ENCODE measurements at places on chromosomes 1 and 21.

GRCh38 chr1:178923512-178923911 lies 52.6 kb upstream of the ANGPTL1 start:
- no peak for DNase-seq

DNA sequence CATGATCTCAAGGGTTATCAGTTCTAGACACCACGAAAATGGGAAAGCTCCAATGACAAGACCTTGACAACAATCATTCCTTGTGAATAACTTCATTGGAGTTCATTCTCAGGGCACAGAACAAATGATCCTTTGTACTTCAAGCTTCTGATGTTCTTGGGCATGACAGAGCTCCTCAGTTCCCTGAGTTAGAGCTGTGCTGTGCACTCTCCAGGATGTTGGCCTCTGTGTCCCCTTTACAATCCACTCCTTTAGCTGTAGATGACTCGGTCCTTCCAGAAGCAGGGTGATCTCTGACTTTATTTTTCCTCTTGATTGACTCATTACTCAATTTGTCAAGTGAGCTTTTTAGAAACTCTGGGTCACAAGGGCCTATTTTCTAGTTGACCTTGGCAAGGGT lies 3.9 kb upstream of the FAM78B start:
- no peak for DNase-seq

GRCh38 chr1:167117225-167117624 lies 23.4 kb downstream of the STYXL2 start:
- no peak for DNase-seq

DNA sequence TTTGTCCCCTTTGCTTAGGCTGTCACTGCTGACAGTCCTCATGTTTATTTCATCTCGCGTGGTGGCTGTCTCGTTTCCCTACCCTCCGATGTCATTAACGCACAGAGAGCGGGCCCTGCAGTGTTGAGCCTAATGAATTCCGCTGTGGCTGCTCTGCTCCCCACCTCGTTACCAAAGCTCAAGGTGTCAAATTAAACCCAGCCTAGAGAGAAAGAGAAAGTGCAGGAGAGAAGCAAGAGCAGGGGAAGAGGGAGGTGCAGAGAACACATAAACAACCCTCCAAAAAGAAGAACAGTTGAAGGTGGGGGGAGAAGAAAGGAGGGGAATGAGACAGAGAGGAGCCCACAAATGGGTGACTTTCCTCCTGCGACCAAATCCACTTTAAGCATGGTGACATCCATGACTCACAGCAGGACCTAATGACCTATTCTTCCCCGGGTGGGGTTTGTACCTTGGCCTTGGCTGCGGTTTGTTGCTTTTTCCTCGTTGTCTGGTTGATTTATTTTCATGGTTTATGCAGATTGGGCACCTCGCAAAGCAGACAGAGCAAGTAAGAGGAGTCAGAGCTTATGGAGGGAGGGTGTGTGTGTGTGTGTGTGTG lies 92.5 kb downstream of the PBX1 start:
- DNase-seq = no peak

DNA sequence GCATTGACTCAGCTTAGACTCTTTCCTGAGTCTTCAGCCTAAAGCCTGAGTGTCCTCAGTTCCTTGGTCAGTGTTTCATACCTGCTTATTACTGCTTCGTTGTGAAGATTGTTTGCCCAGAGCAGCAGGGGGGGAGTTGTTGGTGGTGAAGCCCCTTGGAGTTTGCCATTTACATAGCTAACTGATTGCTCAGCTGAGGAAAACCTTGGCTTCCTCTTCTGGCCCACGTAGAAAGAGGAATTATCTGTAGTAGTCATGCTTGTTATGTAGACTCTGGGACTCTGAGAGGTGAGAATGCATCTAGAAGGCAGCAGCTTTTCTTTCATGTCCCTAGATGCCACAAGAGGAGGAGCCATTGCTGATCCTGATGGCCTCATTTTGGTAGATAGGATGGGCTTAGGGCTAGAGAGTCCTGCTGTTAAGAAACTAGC lies 125.9 kb downstream of the MAST2 start:
- peak; percentile 19 for DNase-seq

DNA sequence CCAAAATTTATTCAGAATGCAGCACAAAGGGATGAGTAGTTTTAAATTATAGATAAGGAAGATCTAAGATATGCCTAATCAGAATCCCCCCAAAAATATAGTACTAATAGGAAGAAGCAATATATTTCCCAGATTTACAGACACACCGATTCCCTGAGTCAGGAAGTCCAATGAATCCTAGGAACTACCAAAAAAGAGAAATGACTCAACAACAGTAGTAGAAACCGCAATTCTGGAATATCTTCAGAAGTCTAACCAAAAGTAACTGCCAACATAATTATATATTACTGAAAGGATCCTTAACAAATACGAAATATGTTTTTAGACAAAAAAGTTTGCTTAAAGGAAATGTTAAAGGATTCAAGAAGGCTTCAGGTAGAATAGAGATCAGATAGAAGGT lies 10.3 kb downstream of the AHCTF1 start:
- DNase-seq = no peak

DNA sequence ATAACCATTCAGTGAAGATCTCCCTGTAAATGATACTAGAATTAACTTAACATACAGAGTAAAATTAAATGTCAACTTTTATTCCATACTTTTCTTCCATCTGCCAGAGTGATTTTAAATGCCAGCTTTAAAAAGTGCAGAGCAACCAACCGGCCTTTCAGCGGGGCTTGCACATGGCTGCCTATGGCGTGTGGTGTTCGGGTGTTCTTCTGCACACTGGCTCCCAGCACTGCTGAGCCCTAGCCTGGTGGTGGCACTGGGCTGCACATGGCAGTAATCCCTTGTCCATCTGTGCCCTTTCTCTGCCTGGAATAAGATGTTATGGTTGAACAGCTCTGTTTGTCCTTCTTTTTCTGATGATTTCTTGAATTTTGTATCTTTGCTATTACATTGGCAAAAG lies 156.3 kb downstream of the SNX7 start:
- DNase-seq = no peak

DNA sequence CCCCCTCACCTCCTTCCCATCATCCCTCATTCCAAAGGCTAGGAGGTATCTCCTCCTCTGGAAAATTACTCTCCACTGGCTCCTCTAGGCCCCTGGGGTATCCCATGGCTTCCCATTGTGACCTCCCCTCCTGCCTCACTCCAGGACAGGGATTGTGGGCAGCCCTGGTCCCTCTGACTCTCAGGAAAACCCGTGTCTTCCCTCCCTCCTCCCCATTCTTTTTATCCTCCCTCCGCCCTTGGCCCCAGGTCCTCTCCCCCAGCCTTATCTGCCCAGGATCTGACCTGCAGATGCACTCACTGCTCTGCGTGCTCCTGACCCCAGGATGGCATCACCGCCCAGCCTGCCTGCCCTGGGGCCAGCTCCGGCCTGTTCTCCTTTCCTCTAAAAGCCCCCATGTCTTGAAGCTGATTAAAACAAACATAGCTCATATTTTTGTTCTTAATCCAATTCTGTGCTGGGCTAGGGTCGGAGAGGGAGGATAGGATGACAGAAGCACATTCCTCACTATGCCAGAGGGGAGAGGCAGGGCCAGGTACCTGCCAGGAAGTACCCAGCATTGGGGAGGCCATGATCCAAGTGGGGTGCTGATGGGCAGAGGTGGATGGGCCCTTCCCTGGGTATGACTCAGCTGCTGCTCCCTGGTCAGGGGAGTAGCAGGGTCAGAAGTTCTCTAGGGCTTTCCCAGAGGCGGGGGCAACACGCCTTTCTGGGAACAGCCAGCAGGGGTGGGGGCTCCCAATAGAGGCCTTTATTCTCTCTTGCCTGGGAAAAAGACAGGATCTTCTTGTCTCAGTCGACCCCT lies 13.8 kb upstream of the UBL4B start:
- no peak for DNase-seq

DNA sequence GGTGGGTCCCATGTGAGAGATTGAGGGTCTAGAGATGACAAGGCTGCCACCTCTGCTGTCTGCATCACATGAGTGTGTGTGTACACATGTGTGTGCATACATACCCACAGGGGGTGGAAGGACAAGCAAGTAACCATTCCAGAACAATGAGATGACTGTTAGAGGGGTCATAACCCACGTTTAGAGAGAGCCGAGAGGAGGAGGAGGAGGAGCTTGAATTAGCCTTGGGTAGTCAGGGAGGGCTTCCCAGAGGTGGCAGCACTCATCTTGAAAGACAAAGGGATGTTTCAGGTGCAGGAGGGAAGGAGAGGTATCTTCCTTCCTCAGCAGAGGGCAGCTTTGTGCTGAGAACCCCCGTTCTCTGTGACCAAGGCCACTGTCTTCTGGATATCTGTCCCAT lies 21.3 kb downstream of the TNFRSF1B start:
- DNase-seq = no peak

DNA sequence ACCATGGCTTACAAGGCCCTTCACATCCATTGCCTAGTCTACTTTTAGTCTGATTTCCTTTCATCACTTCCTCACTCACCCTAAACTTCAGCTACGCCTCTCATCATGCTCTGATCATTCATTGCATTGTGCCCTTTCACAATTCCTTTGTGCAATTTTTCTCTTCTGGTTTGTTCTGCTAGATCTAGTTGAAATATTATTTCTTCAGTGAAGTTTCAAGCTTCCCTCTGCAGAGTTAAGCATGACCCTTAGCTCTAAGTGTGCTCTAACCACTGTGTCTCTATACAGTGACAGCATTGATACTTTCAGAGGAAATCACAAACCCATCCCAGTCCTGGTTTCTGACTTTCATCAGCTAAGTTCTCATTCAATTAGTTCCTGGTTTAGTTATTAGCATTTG lies 166.1 kb downstream of the PLA2G4A start:
- DNase-seq = no peak

DNA sequence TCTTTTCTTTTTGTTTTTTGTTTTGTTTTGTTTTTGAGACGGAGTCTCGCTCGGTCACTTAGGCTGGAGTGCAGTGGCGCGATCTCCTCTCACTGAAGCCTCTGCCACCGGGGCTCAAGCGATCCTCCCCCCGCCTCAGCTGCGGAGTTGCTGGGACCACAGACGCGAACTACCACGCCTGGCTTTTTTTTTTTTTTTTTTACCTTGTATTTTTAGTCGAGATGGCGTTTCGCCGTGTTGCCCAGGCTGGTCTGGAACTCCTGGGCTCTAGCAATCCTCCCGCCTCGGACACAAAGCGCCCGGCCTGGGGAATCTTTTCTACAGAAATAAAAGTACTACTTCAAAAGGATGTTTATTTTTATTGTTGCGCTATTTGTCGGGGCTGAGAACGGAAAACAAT lies 1.1 kb upstream of the SETDB1 start:
- DNase-seq = no peak

- no peak for DNase-seq
These were observed 255.1 kb upstream of the CXADR start for GRCh38 chr21:17257784-17258183.

DNA sequence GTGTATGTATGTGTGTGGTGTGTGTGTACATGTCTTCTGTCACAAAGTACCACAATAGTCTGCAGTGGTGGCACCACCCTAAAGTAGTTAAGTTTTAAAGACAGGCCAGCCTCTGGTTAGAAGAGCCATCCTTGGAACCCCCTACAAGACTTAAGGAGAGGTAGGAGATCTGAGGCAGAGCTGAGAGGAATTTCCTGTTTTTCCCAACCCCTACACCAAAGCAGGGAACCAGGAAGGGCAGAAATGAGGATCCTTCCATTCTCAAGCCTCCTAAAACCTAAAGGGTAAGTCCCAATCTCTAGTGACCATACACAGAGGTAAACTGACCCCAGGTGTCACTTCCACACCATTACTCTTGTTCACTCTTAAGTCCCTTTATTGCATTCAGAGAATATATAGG lies 11.1 kb downstream of the PEA15 start:
- DNase-seq = no peak

DNA sequence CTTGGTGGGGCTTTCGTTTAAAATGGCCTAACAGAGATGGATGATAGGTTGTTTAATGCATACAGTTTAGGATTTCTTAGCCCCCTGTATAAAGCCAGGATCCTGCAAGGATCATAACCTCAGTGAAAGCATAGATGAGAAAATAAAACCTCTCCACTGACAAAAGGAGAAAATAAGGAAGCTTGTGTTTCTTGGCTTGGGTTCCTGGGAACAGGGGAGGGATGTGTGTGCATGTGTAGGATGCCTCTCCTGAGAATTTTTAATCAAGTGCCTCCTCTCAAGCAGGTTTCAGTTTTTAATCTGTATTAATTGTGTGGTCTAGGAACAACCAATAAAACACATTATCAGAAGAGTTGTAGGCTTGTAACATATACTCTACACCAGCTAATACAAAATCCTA lies 26.1 kb downstream of the PRKACB start:
- no peak for DNase-seq

DNA sequence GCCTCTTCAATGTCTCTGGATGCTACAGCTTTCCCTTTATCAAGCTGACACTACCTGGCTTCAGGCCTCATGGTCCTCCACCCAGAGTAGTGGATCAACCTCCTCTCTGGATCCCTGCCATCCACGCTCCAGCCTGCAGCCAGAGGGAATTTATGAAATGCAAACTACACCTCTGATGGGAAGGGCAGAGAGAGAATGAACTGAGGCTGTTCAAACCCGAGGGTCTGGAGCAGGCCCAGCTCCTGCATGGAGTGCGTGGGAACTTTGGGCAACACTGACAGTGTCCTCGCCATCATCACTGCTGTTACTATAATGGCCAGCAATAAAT lies 157.8 kb downstream of the TRABD2B start:
- no peak for DNase-seq

DNA sequence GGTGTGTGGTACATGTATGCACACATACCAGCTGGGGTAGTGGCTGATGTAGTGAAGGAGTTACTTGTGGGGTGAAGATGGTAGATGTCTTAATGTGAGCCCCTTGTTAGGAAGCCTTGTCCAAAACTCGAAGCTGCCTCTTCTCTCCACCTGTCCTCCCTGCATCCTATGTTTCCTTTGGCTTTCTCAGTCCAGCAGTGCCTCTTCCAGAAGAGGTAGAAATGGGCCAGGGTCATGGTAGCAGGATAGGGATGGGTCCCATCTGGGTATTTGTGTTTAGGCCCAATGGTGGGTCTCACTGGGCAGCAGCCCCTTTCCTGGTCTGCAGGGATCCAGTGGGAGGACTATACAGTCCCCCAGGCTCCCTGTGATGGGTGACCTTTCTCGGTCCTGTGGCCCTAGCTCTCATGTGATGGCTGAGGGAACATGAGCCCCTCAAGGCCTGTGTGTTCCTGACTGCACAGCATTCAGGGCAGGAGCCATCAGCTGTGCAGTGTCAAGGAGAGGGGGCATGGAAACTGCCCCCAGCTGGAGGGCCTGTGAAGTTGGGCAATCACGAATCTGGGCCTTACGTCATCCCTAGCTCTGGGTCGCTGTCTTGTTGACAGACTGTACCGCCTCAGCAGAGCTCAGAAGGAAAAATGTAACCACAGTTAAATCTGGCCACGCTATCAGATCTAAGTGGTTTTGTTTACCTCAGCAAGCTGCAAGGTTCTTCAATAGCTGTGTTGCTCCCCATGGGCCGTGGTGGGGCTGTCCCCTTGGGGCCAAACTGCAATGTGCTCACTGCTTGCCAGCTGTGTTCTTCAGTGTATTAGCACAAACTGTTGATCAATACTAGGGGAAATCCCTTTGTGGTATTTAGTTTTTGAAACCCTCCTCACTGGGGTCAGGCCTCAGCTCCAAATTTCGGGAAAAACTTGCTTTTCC lies 82.7 kb downstream of the NOS1AP start:
- DNase-seq = no peak
